ENCODE measurements at places on chromosomes 6 and 20. TPM values are rescaled to one million over a fixed set of nuclear protein-coding genes. Genes with fewer than 3 reads are reported as not detected.

Gene TMC2
- total RNA-seq = not detected

Gene CEP162
- 5.7 TPM for total RNA-seq

Gene GPLD1
- not detected for total RNA-seq

Gene PACSIN1
- total RNA-seq = not detected

Gene HLA-F
- total RNA-seq = 11.2 TPM

Gene ARID1B
- total RNA-seq = 41.4 TPM

Gene RARS2
- 22.2 TPM for total RNA-seq

Gene ADGRB3
- total RNA-seq = under 0.01 TPM

Gene SOX18
- 102 TPM for total RNA-seq

Gene FAM120B
- total RNA-seq = 33.8 TPM

Gene SALL4
- 1.8 TPM for total RNA-seq

Gene RBM24
- total RNA-seq = 5.5 TPM

Gene F13A1
- not detected for total RNA-seq

Gene POU3F2
- not detected for total RNA-seq

Gene NMBR
- total RNA-seq = not detected

Gene BMP7
- total RNA-seq = 3.6 TPM

Gene CGAS
- total RNA-seq = 3.4 TPM

Gene TMEM244
- total RNA-seq = not detected

All from glomerular endothelial cell (primary cell).